Endothelial cell (in vitro differentiated cells): ENCODE measurements at places on chromosomes 3 and 15.
A peak's percentile ranks its signal among the peaks of the same experiment; 100 is the strongest.

GRCh38 chr3:196803891-196804468, 63.7 kb upstream of the SENP5 start:
- no peak for DNase-seq

DNA sequence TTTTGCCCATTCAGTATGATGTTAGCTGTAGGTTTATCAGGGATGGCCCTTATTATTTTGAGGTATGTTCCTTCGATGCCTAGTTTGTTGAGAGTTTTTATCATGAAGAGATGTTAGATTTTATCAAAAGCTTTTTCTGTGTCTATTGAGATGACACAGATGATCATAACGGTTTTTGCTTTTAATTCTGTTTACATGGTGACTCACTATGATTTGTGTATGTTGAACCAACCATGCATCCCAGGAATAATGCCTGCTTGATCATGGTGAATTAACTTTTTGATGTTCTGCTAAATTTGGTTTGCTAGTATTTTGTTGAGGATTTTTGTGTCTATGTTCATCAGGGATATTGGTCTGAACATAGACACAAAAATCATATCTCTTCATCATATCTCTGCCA, 8.3 kb downstream of the GPR156 start:
- DNase-seq: no peak

DNA sequence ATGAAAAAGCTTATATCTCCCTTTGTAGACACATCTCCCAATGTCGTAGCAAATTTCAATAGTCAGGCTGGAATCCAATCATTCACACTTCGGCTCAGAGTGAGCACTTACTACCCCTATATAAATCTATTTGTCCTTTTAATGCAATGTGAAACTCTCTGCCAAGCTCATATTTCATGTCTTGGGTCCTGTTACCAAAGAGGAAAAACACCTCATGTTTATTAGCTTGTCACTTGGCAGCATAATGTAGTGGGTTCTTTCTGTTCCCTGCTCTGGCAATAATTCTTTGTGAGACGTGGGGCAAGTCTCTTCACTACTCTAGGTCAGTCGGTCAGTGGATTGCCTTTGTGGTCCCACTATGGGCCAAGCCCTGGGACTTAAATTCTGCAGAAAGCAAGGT, 107.1 kb downstream of the SRGAP3 start:
- DNase-seq: no peak

DNA sequence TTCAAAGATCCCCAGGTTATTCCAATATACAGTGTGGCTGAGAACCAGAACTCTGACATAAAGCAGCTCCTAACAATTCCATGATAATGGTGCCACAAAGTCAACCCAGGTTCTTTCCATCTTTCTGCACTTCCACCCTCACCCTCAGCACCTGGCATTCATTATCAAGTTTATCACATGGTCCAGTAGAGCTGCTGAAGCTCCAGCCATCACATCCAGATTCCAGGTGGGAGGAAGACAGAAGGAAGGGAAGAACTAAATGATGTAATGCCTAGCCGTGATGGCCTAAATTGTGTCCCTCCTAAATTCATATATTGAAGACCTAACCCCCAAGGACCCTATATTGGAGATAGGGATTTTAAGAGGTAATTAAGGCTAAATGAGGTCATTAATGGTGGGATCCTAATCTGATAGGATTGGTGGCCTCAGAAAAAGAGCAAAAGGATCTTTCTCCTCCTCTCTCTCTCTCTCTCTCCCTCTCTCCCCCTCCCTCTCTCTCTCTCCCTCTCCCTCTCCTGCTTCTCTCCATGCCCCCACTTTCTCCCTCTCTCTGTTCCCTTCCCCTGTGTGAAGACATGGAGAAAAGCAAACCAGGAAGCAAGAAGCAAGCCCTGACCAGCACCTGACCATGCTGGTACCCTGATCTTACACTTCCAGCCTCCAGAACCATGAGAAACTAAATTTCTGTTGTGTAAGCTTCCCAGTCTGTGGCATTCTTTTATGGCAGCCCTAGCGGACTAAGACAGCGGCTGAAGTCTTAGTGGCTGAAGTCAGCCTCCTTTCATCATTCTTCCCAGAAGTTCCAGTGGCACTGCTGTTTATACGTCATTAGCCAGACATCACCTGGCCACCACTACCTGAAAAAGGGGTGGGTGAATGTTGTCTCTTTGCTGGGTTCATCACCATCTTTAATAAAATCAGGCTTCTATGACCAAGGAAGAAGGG, 369.7 kb upstream of the PROK2 start:
- no peak for DNase-seq

DNA sequence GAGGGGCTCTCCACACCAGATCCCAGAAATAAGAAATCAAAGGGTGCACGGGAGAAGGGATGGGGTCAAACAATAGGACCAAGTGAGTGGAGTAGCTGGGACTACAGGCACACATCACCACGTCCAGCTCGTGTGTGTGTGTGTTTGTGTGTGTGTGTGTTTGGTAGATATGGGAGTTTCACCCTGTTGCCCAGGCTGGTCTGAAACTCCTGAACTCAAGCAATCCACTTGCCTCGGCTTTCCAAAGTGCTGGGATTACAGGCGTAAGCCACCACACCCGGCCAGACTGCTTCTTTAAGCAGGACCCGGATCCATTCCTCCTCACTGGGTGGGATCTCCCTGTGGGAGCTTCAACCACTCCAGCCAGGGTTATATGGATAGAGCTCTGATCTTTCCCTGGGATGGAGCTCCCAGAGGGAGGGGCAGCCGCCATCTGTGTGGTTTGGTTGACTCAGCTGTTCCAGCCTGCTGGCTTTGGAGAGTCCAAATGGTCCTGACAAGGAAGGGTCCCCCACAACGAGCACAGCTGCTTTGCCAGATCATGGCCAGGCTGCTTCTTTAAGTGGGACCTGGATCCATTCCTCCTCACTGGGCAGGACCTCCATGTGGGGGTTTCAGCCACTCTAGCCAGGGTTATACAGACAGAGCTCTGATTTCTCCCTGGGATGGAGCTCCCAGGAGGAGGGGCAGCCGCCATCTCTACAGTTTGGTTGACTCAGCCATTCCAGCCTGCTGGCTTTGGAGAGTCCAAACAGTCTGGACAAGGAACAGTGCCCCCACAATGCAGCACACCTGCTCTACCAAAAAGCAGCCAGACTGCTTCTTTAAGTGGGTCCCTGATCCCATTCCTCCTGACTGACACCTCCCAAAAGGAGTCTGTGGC, 9.1 kb upstream of the AVEN start:
- no peak for DNase-seq

- DNase-seq: no peak
Measured at GRCh38 chr15:60800299-60801072, 321.5 kb upstream of the ICE2 start.

DNA sequence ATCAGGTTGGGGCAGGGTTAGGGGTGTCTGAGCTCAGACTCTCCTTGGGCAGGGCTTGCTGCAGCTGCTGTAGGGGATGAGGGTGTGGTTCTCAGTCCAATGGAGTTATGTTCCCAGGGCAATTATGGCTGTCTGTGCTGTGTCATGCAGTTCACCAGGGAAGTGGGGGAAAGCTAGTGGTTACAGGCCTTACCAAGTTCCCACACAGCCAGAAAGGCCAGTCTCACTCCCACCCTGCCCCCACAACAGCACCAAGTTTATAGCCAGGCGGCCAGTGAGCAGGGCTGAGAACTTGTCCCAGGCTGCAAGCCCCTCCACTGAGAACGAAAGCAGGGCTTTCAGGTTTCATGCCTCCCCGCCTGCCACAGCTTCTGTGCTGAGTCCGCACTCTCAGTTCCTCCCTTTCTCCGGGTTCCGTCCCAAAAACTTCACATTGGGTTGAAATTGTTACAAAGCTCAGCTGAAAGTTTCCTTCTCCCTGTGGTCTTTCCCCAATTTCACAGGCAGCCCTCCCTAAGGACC, 19.6 kb upstream of the CPOX start:
- DNase-seq: no peak

GRCh38 chr3:42547401-42547945, 34.3 kb downstream of the SEC22C start:
- peak; percentile 74 for DNase-seq

DNA sequence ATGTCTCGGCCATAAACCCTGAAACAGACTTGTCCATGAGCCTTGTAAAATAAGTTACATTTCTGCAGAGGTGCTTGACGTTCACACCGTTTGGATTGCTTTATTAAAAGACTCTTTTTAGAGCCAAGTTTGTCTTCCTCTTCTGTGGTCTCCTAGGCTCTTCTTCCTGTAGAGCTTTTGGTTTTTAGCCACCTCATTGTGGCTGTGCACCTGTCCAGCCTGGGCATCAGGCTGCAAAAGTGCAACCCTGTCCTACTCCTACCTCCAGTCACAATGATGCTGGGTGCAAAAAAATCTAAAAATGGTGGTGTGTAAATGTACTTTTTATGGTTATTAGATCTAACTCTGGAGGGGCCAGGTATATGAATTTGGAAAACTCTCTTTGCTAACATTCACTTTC, 2.8 kb upstream of the RIOX2 start:
- DNase-seq: no peak

DNA sequence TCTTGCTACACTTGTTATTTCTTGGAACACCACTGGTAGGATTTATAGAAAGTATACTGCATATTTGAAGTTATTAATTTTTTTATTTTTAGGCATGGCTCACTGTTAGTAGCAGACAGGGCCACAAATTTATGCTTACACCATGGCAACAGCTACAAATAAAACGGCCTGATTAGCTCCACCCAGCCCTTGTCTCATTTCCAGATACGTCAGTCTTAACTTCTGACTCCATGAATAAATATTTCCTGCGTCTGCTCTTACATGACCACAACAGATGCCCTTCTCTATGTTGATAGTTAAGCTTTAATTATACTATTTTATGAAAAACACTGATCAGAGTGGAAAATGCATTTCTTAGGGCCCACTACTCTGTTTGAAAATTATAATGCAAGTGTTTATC, 62.3 kb upstream of the CPOX start:
- DNase-seq: no peak

GRCh38 chr3:64824394-64824909, 136.7 kb upstream of the ADAMTS9 start:
- DNase-seq: no peak

GRCh38 chr3:150407051-150407807, 869 bp upstream of the TSC22D2 start:
- DNase-seq: no peak

DNA sequence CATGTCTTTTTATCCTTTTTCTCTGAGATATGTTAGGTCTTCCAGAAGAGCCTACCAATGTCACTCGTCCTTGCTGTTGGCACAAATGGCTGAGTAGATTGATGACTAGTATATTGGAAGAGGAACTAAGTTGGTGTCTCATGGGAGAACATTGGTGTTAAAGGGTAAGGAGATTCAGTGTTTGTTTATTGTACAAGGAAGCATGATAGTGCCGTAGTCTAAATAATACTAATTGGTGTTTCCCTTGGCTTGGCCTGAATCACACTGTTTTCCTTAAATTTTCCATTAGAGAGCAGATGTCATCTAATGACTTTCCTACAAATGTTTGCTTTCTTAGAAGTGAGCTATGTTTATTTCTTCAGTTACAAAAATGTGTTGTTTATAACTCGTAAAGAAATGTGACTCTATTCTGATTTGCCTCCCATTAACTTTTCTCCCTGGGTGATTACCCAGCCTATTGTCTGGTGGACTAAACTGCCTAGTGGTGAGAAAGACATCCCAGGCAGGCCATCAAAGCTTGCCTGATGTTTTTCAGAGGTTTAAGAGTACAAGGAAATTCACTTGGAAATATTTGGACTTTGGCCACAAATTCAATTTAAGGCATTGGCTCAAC, 28.7 kb downstream of the ADAMTSL3 start:
- no peak for DNase-seq

GRCh38 chr3:23319366-23320312, 116.5 kb downstream of the UBE2E2 start:
- no peak for DNase-seq

DNA sequence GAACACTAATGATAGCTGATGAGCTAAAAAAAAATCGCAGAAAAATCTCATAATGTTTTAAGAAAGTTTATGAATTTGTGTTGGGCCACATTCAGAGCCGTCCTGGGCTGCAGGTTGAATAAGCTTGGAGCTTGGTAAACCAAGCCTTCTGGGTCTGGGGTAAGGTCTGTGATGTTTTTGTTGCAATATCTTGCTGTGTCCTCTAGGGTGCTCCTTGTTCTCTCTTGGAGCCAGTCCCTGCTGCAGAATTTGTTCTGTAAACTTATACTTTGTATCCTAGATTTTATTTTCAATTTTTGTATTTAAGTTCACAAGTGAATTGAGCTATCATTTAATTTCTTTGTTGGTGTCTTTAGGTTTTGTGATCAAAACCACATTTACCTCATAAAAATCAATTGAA, 143.7 kb downstream of the NR1D2 start:
- DNase-seq: no peak

DNA sequence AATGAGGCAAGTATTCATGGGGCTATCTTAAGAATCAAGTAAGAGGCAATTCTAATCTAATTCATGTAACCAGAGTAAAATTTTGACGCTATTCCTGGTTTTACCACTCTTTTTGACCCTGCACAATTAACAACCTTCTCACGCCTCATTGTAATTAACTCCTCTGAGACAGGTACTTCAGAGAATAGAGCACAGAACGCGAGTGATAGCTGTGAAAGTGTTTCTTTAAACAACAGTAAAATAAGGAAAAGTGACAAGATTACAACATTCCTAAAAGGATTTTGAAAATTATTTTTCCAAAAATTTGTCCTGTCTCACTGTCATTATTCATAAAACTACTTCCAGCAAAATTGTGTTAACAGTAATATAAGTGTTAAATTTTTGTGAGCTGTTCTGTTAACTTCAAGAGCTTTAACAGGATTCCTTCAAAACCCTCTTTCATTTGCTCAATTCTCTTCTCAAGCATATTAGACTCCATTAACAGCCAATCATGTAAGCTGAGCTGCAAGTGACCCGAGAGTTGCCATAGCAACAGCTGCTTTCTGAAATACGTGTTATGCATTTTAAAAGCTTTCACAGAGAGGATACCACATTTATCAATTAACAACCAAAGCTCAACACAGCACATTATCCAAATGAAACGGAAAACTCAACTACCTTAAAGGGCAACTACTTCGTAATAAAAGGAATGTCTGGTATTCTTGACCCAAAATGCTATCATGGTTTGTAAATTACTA, 93.1 kb downstream of the STAG1 start:
- no peak for DNase-seq

DNA sequence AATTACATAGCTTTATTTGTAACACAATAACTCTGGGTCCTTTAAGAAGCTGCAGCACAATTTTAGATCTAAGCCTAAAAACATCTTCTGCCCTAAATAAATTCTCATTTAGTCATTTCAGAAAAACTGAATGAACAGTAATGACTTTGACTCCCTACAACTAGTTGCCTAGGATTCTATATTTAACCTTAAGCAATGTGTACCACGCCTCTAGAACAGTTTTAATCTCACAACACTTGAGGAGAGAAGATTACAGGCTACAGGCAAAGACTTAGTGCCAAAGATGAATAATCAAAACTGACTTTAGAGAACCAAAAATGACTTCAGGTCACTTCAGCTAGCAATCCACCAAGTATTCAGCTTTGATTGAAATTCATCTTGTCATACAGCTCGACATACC, 192.8 kb downstream of the ULK4 start:
- DNase-seq: no peak

DNA sequence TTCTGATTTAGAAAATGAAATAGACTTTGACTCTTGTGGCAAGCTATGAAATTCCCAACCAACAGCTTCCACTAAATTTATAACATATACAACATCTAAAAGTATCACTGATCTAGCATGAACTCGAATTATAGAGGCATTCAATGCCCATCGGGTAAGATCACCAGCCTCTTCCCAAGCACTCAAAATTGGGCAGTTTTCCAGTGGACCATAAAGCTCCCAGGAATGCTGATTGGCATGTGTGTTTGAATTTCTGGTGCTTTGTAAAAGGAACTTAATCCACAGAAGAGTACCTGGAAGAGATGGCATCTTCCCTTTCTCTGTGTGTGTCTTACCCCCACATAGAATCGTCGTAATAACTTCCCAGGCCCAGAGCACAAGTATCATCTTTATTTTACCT, 10.0 kb downstream of the LRTM1 start:
- DNase-seq: no peak
